Gastrocnemius medialis (tissue), 4 donors: ENCODE measurements at places on chromosomes 2 and 18. TPM values are rescaled to one million over a fixed set of nuclear protein-coding genes. Genes with fewer than 3 reads are reported as not detected.

The CCL20 gene
- total RNA-seq = not detected

The NT5DC4 gene
- total RNA-seq = not detected

The PLEK gene
- 4.7 TPM for total RNA-seq

The DHRS9 gene
- total RNA-seq = not detected

The CCBE1 gene
- total RNA-seq = 0.71 TPM

The HOXD8 gene
- 7.9 TPM for total RNA-seq

The CXCR1 gene
- total RNA-seq = 0.55 TPM

The PTGR3 gene
- total RNA-seq = 27.9 TPM

The NYAP2 gene
- total RNA-seq = 1.7 TPM

The FIGN gene
- total RNA-seq = 3.1 TPM

The RIT2 gene
- not detected for total RNA-seq

The MRPS5 gene
- 53.4 TPM for total RNA-seq

The REG3A gene
- not detected for total RNA-seq

The SPAST gene
- 29.9 TPM for total RNA-seq

The SPC25 gene
- not detected for total RNA-seq

The KRTCAP3 gene
- 2.1 TPM for total RNA-seq

The ALPI gene
- not detected for total RNA-seq

The GREB1L gene
- total RNA-seq = 7.6 TPM

The KATNAL2 gene
- 2.7 TPM for total RNA-seq

The ASB18 gene
- total RNA-seq = 0.17 TPM

The AP1S3 gene
- total RNA-seq = not detected

The GPR55 gene
- not detected for total RNA-seq

The DCDC2C gene
- total RNA-seq = not detected

The CHN1 gene
- 0.66 TPM for total RNA-seq

The IL1B gene
- total RNA-seq = not detected

The MTCL1 gene
- 4.1 TPM for total RNA-seq

The KYNU gene
- 0.61 TPM for total RNA-seq

The FEV gene
- not detected for total RNA-seq

The DNAJC5G gene
- total RNA-seq = not detected

The DYNAP gene
- total RNA-seq = not detected

The REG1B gene
- total RNA-seq = not detected

The SERPINB12 gene
- not detected for total RNA-seq

The ANKRD30B gene
- not detected for total RNA-seq

The ECEL1 gene
- total RNA-seq = 1.5 TPM

The LTBP1 gene
- total RNA-seq = 42.8 TPM

The ST6GAL2 gene
- not detected for total RNA-seq

The CRYBA2 gene
- total RNA-seq = not detected

The RAB17 gene
- 1.3 TPM for total RNA-seq

The SPHKAP gene
- total RNA-seq = not detected
